ENCODE measurements at places on chromosomes 2 and 18. TPM values are rescaled to one million over a fixed set of nuclear protein-coding genes. Genes with fewer than 3 reads are reported as not detected.

The TUBA3E gene
- not detected for total RNA-seq

The SNTG2 gene
- total RNA-seq, result not detected

The FAP gene
- total RNA-seq, result 272 TPM

The ASB18 gene
- not detected for total RNA-seq

The LYPD6 gene
- 12.0 TPM for total RNA-seq

The MBOAT2 gene
- total RNA-seq, result 52.0 TPM

The CHRND gene
- not detected for total RNA-seq

The IER3IP1 gene
- 23.9 TPM for total RNA-seq

The SLC9A2 gene
- total RNA-seq, result not detected

The DCDC2C gene
- not detected for total RNA-seq

The CARF gene
- 3.3 TPM for total RNA-seq

The PPP1R1C gene
- not detected for total RNA-seq

The RAB27B gene
- 20.5 TPM for total RNA-seq

The ANTXR1 gene
- total RNA-seq, result 170 TPM

The GDF7 gene
- total RNA-seq, result under 0.01 TPM

The EPB41L3 gene
- 0.14 TPM for total RNA-seq

The ITGB6 gene
- total RNA-seq, result not detected

The OSBPL6 gene
- 0.22 TPM for total RNA-seq

The MRO gene
- not detected for total RNA-seq

The UGT1A3 gene
- not detected for total RNA-seq

The PTGR3 gene
- 8.3 TPM for total RNA-seq

The SLC9A4 gene
- not detected for total RNA-seq

The PAX8 gene
- total RNA-seq, result 2.9 TPM

The PIK3C3 gene
- 75.1 TPM for total RNA-seq

The IL36RN gene
- under 0.01 TPM for total RNA-seq

The DNAH6 gene
- total RNA-seq, result under 0.01 TPM

The REG1B gene
- not detected for total RNA-seq

The MEP1B gene
- not detected for total RNA-seq

The LCT gene
- total RNA-seq, result not detected

All from placental pericyte (primary cell).